ENCODE measurements at places on chromosomes 6 and 20.

GRCh38 chr20:25033924-25034300 lies 24.0 kb downstream of the ACSS1 start:
- DNase-seq: no peak

DNA sequence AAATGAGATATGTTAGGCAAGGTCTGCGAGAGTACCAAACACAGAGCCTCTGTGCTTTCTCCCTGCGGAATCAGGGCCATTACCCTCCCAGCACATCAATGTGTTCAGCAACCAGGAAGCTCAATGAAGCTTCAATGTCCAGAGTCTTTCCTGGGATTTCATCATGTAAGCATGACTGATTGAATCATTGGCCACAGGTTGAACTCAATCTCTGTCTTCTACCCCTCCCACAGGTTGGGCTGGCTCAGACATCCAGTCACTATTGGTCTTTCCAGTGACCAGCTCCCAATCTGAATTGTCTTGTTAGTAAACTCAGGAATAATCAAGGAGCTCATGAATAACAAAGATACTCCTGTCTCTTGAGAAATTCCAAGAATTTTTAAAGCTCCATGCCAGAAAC lies 2.7 kb upstream of the DTD1 start:
- DNase-seq: no peak

DNA sequence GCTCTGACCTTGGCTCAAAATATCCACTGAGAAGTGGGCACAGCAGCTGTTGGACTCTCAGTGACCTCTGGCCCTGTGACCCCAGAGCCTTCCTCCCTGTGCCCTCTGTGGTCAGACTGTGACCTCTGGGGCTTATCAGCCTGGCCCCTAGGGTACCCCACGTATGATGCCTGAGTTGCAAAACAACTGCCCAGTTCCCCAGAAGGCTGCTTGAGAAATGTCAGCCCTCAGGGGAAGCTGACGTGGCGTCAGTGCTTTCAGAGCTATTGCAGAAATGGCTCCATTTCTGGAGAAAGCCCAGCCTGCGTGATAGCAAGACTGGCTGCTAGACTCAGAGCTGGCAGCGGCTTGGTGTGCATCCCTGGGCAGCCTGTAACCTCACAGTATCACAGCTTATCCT lies 31.5 kb upstream of the TGM2 start:
- DNase-seq: no peak

DNA sequence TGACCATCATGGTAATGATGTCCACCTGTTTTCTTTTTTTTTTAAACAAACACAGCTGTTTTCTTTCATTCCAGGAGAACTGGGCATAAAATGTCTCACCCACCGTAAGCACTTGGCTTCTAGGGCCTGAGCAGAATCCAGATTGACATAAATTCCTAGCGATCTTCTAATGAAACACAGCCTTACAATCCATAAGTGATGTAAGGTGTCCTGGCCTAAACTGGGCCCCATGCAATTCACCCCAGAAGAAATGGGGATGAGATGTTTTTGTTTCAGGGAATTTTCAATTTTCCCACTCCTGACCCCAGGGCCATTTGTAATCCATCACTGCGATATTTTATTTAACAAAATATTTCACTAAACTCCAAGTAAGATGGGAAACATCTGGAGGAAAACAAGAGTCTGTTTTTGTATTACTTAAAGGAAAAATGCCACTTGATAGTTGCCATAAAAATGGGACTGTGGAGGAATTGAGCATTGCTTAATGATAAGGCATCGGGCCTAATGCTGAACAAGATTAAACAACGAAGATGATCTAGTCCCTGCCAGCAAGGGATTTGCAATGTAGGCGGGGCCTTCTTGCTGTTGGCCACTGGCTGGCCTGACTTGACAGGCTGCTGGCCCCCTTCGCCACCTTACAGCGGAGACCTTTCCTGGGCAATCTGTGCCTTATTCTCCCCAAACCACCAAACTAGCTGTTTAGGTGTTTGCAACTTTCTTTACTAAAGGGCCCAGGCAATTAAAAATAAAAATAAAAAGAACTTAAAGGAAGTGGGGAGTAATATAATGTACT lies 183.7 kb downstream of the CD109 start:
- DNase-seq: no peak

DNA sequence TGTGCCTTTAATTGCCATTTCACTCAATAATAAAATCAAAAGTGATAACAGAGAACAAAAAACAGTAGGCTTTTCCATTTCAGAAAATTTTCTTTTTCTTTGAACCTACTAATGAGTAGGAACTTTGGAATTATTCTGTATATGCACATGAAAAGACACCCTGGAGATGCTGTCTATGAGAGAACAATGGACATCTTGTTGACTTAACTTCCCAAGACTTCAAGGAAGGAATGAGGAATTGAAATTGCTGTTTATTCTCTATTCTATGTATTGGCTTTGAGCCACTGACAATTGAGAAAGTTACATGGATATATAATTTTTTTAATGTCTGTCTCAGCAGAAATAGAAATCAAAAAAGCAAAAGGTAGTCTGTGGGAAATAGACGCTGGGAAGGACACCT lies 98.6 kb upstream of the PCSK2 start:
- no peak for DNase-seq

- no peak for DNase-seq
Measured at GRCh38 chr20:63706027-63706695, 1.6 kb downstream of the ARFRP1 start.

GRCh38 chr6:141830530-141830929 lies 302.2 kb upstream of the GJE1 start:
- no peak for DNase-seq

DNA sequence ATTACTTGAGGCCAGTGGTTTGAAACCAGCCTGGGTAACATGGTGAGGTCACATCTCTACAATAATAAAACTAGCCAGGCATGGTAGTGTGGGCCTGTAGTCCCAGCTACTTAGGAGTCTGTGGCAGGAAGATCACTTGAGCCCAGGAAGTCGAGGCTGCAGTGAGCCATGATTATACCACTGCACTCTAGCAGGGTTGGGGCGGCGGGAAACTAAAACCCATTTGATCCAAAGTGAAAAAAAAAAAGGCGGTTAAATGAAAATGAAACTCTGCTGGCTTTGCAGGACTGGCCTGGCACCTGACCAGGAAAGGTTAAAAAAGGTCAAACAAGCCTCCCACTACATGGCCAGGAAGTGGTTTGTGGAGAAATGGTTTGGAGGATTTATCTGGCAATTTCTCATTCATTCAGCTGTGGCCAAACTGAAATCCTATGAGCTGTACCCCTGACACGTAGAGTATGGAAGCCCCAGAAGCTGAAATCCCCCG lies 36.6 kb downstream of the MTRES1 start:
- DNase-seq: no peak

- no peak for DNase-seq
Measured at GRCh38 chr20:59453759-59454560, 150.4 kb upstream of the PHACTR3 start.

DNA sequence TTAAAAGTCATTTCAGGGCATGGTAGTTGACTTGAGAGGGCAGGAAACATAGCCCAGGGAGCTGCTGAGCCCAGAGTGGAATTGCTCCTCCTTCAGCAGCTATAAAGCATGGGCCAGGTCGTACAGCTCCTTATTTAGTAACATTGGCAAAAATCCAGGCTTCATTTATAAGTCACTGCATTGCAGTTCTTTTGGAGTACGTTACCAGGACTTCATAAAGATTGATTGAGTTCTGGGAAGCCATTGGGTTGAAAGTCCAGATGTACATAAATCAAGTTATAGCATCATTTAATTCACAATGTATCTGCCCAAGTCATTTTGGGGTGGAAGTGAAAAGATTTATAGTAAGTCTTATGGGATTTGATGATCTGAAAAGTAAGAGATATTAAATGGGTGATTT lies 53.0 kb upstream of the ANKEF1 start:
- no peak for DNase-seq

DNA sequence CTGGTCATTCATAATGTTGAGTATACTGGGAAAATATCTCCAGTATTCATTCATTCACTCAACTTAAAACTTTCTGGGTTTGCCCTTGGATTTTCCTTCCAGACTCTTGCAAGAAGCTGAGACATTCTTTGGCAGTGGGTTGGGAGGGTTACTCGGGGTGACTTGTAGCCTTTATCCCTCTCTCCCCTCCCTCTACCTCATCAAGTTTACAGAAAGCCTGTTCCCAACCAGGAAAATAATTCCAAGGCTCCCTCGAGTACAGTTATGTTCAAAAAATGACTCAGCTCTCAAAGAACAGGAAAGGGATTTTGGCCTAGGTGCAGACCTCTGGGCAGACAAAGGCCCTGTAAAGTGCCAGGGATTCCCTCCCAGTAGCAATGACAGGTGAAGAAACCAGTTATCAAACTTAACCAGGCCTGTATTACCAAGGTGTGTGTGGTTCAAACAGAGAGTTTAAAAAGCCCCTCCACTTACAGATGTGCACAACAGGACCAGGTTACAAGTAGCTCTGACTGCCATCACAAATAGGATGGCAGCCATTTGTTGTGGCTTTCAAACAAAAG lies 22.2 kb downstream of the FKBP1A start:
- no peak for DNase-seq

DNA sequence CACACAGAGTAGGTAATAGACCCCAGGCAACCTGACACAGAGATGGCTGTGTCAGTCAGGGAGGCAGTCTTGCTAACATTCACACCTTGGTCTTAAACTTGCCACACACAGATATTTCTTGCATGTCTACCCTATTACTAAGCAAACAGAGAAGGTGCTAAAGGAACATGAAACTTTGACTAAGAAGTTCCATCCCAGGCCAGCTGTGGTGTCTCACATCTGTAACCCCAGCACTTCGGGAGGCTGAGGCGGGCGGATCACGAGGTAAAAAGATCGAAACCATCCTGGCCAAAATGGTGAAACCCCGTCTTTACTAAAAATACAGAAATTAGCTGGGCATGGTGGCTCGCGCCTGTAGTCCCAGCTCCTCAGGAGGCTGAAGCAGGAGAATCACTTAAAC lies 222.4 kb upstream of the JARID2 start:
- no peak for DNase-seq

DNA sequence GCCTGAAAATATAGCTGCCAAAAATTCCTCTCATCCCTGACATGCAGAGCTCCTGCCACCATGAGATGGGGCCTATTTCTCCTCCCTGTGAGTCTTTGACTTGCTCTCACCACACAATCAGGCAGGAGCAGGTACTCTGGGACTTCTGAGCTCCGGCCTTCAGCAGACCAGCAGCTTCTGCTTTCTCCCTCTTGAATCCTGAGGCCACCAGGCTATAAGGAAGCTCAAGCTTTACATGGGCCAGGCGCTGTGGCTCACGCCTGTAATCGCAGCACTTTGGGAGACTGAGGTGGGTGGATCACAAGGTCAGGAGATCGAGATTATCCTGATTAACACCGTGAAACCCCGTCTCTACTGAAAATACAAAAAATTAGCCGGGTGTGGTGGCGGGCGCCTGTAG lies 238.7 kb upstream of the RREB1 start:
- no peak for DNase-seq

DNA sequence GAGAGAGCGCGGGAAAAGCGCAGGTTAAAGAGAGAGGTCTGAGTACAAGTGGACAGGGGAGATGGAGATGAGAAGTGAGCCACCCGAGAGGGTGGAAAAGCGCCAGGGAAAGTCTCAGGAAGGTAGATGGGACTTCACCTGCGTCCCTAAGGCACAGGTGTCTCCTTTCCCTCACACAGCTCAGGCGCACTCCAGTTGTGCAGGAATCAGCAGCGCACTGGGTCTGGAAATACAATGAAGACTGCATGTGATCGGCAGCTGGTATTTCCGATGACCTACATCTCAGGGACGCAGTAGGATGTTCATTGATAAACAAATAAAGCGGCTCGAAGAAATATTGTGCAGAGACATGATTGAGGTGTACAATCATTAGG lies 432 bp upstream of the KHDRBS2 start:
- no peak for DNase-seq

DNA sequence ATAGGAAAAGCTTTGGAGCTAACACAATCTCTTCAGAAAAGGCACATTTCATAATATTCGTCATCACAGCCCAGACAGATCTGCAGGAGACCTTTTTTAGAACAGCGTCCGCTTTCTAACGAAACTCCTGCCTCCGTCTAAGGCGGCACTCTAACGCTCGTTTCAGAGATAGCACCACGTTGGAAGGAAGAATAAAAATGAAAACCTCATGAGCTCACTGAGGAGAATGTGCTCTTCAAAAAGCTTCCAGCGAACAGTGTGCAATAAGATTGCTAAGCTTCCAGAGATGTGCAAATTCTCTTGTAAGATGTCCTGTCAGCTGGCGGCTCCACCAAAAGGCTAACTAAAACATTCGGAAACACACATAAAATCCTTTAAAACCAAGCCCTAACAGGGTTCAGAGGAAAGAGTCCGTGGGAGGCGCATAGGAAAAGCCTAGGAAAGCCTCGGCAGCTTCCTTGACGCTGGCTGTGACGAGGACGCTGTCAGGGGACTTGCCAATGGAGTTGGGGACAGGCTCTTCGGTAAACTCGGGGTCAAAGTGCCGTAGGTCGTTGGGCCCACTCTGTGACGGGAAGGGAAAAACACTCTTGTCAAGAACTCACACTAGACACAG lies 117.6 kb upstream of the SLC2A12 start:
- DNase-seq: no peak

- no peak for DNase-seq
Measured at GRCh38 chr6:152636609-152637295, 410 bp downstream of the SYNE1 start.

GRCh38 chr6:150478656-150479545 lies 110.1 kb downstream of the IYD start:
- DNase-seq: no peak

DNA sequence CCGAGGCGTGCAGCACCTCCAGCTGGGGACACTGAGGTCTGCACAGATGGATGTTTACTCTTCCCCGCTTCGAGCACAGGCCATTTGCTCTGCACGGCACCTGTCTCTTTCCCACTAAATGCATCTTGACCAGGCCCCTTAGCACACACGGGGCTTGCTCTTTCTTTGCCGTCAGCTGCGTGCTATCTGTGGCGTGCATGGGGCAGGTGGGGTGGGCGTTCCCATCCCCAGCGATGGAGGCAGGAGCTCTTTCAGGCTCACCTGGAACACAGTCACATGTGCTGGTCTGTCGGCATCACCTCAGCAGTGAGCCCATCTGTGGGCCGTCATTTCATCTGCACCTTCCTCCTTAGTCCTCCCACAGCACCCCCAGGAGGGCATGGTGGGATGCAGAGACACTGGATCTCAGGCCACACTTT lies 35.1 kb downstream of the RBM38 start:
- DNase-seq: no peak

- no peak for DNase-seq
Measured at GRCh38 chr6:135320721-135321621, 139.9 kb downstream of the MYB start.

DNA sequence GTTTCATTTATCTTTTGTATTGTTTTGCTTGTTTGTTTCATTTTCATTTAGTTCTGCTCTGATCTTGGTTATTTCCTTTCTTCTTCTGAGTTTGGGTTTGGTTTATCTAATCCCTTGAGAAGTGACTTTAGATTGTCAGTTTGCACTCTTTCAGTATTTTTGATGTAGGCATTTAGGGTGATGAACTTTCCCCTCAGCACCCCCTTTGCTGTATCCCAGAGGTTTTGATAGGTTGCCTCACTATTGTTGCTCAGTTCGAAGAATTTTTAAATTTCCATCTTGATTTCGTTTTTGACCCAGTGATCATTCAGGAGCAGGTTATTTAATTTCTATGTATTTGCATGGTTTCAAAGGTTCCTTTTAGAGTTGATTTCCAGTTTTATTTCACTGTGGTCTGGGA lies 119.6 kb upstream of the SSTR4 start:
- DNase-seq: no peak
